Activated naive CD4-positive, alpha-beta T cell (primary cell): ENCODE measurements at places on chromosomes 1 and 21.

DNA sequence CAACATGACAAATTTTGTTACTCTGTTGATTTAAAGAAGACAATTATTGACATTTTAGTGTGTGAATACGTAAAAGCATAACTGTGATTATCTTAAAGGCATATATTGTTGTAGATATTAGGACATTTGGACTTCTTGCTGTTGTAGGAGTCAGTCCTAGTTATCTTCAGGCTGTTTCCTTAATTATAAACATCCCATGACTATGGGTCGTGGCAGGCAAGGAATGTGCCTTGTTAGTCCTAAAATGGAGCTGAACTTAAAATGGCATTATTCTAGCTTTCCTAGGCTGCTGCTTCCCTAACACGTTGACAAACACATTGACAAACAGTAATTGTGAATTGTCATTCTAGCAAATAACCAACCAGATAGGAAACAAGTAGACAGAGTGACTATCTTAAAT, 4.4 kb upstream of the MPZL1 start:
- DNase-seq: no peak

DNA sequence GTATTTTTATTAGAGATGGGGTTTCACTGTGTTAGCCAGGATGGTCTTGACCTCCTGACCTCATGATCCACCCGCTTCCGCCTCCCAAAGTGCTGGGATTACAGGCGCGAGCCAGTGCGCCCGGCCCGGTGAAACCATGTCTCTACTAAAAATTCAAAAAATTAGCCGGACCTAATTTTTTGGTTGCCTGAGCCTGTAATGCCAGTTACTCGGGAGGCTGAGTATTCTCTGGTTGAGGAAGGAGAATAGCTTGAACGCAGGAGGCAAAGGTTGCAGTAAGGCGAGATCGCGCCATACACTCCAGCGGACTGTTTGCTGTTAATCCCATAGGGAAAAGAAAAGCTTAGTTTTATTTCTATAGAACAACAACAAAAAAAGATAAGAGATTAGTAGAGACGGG, 29.9 kb upstream of the HJV start:
- DNase-seq: peak; percentile 45

GRCh38 chr21:43985690-43986251, 26.3 kb upstream of the TRAPPC10 start:
- no peak for DNase-seq

GRCh38 chr1:100936194-100936967, 40.5 kb downstream of the SLC30A7 start:
- DNase-seq: no peak

DNA sequence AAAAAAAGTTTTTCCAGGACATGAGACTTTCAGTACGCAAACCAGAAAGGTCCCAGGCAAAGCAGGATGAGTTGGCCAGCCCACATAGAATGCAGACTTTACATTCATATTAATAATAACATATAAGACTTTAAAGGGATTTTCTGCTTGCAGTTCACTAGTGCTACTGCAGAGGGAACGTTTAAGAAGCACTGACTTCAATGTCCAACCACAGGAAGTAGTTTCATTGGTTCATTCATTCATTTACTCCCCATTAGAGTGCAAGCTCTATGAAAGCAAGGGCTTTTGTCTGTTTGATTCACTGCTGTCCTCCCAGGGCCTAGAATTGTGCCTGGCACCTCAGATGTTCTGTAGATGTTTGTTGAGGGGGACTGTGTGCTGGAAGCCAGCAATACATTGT, 11.8 kb upstream of the SERINC2 start:
- DNase-seq: no peak

DNA sequence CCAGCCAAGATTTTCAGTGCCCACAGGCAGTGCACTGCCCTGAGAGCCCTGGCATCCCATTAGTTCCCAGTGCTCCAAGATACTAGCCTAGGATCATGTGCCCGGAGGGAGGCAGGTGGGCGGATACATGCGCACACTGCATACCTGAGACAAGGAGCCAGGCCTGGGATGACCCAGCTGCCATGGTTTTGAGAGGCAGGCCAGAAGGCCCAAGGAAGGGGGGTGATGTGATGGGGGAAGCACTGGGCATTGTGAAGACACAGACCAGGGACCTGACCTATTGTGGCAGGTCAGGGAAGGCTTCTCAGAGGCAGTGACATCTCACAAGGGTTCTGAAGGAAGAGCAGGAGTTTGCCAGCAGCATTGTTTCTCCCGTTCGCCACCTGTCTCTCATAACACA, 3.6 kb downstream of the ZC3H12A start:
- no peak for DNase-seq

GRCh38 chr1:29383746-29384371, 147.5 kb downstream of the PTPRU start:
- no peak for DNase-seq

- no peak for DNase-seq
Observed at GRCh38 chr1:198232378-198232777, 75.6 kb downstream of the NEK7 start.

GRCh38 chr1:78369546-78369945, 121.2 kb upstream of the PTGFR start:
- no peak for DNase-seq

GRCh38 chr21:42534421-42535378, 21.0 kb downstream of the SLC37A1 start:
- no peak for DNase-seq

- no peak for DNase-seq
Observed at GRCh38 chr1:116947092-116947860, 37.6 kb downstream of the PTGFRN start.
